ENCODE measurements at places on chromosomes 2 and 18.

DNA sequence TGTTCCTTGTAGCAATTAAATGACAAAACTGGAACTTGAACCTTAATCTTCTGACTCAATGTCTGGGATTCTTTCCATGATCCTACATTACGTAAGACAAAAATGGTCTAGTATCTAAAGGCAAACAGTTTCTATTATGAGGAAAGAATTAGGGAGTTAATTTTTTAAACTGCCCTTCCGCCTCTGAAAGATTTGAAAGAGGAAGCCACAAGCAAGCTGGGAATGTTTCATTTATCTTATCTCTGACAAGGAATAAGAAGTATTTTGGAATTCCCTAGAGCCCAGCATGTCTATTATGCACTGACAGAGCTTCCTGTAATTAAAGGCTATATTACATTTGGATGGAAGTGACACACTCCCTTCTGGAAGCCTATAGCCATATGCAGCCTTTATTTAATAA is 558.8 kb upstream of the CDH2 start:
- DNase-seq: no peak

GRCh38 chr2:173230181-173230580 is 124.5 kb upstream of the CDCA7 start:
- DNase-seq: no peak

DNA sequence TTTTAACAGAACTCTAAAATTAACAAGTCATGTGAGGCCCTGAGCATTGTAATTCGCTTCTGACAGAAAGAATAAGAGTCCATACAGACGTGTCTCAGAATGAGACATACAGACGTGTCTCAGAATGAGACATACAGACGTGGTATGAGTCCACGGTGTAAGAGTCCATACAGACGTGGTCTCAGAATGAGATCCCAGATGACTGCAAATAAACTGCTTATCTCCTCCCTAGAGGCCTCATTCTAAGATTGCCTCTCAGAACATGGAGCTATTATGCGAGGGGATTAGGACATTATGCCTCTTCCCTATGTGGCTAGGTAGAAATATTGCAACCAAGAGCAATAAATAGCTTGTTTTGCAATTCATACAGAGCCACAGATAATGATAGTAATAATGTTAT is 63.9 kb downstream of the NEB start:
- no peak for DNase-seq

GRCh38 chr2:65130664-65131175 is 814 bp upstream of the RAB1A start:
- DNase-seq: no peak

DNA sequence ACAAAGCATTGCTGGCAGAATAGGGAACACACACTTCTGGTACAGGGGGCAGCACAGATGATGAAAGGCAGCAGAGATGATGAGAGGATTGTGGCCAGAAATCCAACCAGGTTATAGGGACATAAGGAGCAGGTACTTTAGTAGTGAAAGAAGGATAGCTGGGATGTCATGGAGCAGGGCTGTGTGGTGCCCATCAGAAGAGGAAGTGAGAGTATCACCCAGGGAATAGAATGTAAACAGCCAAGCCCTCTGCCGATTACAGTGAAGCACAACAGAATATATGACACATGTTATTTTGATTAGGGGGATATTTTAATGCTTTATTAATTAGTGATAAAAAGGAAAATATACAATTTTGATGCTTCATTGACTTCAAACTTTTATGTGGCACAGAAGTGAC is 883.4 kb upstream of the CDH2 start:
- no peak for DNase-seq

DNA sequence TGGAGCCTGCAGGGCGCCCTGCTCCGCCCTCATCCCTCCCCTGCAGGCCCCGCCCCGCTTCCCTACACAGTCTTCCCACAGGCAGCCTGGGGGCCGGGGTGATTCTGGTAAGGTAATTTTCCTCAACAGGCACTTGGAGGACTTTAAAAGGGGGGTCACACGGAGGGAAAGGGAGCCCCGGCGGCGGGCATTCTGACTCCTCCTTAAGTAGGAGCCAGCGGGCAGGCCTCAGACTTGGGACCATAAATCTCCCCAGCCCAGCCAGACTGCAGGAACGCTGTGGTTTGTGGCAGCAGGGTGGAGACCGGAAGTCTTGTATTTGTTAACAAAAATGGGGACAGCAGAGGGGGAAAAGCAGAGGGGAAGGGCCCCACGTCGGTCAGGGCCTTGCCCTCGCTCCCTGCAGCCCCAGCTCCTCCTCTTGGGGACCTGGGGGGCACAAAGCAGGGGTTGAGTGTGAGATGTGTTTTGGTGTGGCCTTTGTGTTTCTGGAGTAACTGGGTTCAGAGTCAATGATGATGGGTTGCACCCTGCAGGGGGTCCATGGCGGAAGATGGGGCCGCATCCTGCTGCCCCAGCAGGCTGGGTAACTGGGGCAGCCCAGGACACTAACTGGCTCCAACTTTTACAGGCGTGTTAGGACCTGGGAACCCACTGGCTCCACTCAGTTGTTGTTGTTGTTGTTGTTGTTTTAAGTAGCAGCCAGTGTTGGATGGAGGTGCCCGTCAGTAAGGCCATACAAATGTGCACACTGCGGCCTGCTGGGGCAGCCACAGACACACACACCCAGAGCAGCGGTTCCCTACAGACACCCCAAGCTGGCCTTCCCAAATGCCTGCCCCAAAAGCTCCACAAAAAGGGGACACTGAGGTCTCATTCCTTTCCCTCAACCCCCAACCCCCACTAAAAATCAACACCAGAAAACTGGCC is 27.7 kb downstream of the SMAD7 start:
- DNase-seq: peak; percentile 82

DNA sequence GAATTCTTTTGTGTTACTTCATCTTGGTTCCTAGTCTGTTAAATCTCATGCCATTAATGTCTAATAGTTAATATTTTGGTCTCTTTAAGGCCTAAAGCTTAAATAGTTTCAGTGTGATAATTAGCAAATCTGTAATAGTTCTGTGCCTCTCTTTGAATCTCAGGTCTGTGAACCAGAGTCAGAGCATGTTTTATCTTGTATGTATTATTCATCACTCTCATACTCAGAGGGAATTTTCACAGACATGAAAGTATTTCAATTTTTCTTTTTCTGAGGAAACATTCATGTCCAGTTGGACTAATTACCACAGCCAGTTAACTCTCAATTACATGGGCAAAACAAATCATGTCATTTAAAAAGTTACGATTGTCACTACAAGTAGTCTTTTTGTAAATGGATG is 931.9 kb upstream of the SLC39A10 start:
- DNase-seq: no peak

DNA sequence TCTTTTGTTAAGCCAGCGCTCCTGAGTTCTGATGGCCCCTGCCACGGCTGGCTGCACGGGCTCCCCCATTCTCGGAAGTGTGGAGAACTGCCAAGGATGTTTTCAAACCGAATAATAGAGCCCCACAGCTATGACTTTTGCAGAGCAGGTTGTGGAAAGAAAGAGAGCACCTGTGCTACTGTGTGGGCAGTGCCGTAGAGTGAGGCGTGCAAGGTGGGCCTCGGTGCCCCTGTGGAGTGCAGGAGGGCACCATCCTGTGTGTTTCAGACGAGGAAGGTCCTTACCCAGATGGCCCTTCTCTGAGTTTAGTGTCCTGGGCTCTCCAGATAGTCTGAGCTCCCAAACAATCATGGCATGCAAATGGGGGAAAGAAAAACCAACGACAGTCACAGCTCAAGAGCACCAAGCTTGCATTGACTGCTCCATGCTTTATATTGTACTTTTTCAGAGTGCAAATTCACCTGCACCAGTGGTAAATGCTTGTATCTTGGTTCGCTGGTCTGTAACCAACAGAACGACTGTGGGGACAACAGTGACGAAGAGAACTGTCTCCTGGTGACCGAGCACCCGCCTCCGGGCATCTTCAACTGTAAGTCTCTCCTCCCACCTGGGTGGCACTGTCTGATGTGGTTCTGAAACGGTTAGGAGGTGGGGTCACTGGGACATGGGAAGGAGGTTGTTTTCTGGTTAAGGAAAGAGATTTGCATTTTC is 219.4 kb downstream of the LDLRAD4 start:
- DNase-seq: no peak

- no peak for DNase-seq
Observed at GRCh38 chr2:230968921-230969658, 26.8 kb upstream of the SPATA3 start.

GRCh38 chr2:205796805-205797313 is 114.6 kb downstream of the NRP2 start:
- DNase-seq: no peak

GRCh38 chr2:214696681-214697080 is 112.8 kb downstream of the BARD1 start:
- no peak for DNase-seq

DNA sequence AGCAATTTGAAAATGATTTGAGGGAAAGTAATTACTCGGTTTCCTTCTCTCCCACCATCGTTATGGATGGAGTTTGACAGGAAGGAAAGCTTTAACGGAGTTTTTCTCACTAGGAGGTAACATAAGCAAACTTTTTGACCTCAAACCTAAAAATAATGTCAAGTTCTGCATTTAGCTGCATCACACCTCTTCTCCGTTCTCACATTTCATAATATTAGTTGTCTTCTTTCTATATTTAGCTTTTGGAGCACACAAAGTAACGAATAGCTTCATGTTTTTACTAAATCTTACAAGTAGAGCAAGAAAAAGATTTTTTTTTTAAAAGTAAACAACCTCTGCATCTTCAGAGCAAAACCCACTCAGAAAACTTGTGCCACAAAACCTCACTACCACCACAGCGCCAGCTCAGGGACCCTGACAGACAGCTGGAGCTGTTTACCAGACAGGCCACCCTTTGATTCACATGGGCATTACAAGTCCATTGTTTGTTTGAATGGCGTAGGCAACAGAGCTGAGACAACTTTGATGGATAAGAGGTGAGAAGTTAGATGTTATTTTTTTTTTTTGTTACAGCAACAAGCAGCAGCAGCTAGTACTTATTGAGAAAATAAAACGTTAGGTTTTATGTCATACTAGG is 21.9 kb upstream of the ICOS start:
- no peak for DNase-seq

- no peak for DNase-seq
Observed at GRCh38 chr2:59000796-59001195, 759.7 kb upstream of the FANCL start.

GRCh38 chr18:14997357-14997756 is 249.4 kb downstream of the ANKRD30B start:
- DNase-seq: no peak

DNA sequence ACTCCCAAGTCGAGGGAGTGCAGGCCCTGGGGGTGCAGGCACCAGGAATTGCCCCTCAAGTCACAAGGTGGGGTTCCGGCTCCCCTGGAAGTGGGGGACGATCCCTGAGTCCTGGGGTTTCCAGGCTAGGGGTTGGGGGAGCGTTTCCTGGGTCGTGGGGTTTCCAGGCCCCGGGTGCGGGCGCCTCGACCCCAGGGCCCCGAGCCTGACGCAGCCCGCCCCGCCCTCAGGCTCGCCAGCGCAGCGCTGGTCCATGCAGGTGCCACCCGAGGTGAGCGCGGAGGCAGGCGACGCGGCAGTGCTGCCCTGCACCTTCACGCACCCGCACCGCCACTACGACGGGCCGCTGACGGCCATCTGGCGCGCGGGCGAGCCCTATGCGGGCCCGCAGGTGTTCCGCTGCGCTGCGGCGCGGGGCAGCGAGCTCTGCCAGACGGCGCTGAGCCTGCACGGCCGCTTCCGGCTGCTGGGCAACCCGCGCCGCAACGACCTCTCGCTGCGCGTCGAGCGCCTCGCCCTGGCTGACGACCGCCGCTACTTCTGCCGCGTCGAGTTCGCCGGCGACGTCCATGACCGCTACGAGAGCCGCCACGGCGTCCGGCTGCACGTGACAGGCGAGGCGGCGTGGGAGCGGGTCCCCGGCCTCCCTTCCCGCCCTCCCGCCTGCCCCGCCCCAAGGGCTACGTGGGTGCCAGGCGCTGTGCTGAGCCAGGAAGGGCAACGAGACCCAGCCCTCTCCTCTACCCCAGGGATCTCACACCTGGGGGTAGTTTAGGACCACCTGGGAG is 12.0 kb downstream of the SIGLEC15 start:
- no peak for DNase-seq

GRCh38 chr2:75865083-75865482 is 154.4 kb upstream of the GCFC2 start:
- DNase-seq: no peak

DNA sequence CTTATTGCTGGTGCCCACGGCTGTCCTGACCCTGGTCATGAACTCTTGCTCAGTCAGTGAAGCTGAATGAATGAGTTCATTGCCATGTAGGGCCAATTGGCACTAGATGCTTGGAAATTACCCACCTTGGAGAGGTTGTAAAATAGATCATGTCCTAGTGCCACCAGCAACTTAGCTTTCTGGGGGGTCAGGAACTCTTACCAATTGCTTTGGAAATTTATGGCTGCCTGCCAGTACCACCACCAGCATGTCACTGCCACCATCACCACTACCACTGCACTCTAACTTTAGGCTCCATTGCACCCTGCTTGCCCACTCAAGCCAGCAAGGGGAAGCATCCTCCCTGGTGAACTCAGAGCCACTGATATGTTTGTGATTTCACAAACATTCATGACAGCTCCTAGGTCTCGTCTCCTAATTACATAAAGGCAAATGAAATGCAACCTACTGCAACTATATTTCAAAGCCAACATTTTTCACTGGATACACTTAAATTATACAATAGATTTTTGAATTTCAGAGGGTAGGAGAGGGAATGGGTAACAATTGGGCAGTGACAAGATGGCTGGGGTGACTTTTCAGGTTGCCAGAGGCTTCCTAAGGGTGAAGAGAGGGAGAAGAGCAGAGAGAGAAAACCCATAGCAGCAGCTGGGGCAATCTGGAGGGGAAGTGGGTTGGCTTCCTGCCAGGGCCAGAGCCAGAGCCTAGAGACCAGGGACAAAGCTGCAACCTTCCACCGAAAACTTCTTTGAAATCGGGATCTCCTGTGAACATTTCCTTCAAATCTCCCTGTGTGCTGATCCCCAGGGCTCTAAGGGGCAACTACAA is 3.5 kb upstream of the EMILIN1 start:
- no peak for DNase-seq

DNA sequence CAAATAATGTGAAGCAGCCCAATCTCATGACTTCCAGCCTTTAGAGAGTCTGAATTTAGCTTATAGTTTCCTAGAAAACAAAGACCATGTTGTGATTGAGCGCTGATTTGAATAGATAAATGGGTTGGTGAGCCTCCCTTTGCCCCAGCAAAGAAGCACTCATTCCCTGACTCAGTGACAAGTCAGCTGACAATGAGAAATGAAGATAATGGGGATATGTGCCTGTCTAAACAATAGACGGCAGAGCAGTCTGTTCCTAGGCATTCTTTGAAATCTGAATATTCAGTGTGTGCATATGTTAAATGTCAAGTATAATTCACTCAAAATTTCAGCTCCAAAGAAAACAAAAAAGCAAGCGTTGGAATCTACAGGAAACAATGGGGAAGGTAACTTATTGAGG is 34.8 kb upstream of the LINC00305 start:
- no peak for DNase-seq

DNA sequence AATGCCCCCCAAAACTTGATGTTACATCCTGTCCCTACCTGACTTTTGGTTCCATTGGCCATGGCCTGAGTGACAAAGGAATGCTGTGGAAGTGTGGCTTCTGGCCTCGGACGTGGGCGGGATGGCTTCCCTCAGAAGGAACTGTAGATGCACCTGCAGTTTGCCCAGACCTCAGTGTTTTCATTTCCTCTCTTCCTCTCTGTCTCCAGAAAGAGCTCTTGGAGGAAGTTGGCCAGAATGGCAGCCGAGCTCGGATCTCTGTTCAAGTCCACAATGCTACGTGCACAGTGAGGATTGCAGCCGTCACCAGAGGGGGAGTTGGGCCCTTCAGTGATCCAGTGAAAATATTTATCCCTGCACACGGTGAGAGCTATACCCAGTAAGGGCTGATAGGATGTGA is 61.0 kb upstream of the TMEM87B start:
- DNase-seq: no peak

GRCh38 chr2:134581877-134582546 is 136.8 kb downstream of the TMEM163 start:
- DNase-seq: no peak
